ENCODE measurements at places on chromosomes 4 and X. TPM values are rescaled to one million over a fixed set of nuclear protein-coding genes. Genes with fewer than 3 reads are reported as not detected.

DNA sequence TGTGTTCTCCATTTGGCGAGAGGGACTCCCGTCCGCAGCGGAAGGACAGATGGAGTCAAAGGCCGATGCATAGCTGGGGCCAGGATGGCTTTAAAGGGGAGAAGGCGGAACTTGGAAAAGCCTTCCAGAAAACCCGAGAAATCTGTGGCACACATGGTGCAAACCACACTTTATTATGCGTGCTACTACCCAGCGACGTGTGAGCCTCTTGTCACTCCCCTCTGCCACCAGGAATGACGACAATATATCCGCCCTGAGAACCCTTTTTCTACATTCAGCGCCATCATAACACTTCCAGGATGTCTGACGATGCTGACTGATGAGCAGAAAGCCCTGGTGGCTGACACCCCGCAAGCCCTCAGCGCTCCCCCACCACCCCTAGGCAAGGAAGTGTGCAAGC, 689 bp upstream of the DCHS2 start:
- DNase-seq: no peak

Gene DGAT2L6
- not detected for polyA plus RNA-seq

DNA sequence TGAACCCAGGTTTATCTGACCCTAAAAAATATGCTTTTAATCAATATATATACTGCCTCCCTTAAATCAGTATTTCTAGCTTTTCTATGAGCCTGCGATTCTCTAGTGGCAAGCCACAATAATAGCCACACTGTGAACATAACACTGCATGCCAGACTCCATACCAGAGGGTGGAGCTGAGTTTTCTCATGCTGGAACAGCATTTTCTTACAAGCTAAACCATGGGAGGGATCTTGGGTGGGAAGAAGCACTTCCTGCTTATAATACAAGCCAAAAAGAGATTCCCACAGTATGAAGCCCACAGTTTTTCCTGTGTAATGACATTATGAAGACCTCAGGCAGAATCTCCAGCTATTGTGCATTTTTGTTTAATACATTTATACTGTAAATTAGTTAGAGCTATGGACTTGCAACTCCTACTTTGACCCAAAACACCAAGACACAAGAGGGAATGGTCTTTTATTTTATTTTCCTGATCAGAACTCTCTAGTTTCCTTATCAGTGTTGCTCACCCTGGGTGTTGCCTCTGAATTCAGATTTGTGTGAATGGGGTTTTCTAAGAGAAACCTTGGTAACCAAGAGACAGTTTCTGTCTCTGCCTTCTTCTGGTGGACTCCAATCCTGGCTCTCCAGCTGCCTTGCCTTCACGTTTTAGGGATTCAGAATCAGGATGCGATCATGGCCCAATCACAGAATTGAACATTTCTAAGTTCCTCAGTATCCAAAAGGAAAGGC, 74.5 kb upstream of the EOLA2 start:
- no peak for DNase-seq

DNA sequence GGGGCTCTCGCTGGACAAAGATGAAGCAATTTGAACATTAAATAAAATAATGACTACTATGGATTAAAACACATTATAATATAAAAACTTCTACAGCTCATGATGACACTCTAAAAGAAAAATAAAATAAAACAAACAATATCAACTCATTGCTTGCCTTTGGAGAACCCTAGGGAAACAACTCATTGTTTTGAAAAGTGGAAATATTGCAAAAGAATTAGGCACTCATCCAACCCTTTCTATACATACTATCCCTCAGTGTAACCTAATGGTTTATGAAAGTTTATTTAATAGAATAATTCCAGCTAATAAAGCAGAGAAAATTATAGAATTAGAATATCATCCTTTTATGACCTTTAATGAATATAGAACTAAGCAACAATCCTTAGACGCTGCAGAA, 718 bp downstream of the RAB40A start:
- no peak for DNase-seq

DNA sequence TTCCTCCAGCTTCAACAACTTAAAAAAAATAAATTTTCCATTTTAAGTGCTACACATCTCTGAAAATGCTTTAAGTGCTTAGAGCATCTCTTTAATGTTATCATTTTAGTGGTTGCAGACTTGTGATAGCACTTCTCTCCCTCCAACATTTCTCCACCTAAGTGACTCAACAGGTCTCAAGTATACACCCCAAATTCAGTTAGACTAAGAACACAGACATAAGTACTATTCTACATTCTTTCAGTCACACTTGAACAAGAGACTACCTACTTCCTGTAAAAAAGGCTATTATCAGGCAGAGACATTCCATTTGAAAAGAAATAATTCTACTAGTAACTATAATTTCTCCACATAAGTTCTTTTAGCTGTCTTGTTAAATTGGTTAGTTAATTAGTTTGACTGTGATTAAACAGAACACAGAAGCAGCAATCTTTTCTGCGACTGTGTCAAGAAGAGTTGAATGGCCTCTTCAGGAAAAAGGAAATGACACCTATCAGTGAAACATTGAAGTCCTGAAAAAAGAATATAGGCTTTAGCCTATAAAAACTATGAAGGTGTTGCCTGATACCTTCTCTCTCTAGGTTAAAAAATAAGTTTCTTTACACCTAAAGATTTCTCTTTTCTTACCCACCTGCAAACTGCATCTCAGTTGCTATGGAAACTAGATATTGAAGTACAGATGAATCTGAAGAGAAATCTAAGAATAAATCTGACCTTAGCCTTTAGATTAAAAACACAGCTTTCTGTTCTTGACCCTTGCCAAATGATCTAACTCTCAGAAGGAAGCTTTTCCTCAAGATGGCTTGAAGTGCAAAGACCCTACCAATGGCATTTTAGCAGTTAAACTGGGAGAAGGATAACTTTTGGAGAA, 18.0 kb downstream of the NAF1 start:
- no peak for DNase-seq

Gene KIF4A
- 13.0 TPM for polyA plus RNA-seq

Gene BTK
- 3.0 TPM for polyA plus RNA-seq

- no peak for DNase-seq
These were observed 75.8 kb upstream of the IQCM start for GRCh38 chr4:149891426-149891825.

DNA sequence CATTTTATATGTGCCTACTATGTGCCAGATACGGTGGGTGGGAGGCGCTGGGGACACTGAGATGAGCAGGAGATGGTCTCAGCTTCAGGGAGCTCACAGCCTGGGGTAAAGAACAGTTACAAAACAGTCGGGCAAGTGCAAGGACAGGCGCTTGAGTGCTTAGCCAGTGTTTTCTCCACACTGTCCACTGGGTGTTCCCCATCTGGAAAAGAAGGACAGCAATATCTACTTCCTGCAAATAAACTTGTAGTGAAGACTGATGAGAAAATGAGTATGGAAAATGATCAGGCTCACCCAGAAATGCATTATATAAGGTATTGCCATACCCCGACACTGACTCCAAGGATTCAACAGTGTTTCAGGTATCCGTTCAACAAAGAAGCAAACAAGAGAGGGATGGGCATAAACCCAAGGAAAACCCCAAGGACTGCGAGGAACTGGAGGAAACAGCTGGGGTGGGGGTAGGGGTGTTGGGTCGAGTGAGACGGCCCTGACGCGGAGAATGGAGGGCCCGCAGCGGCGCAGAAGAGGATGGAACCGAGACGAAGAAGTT, 835 bp downstream of the TMEM185A start:
- no peak for DNase-seq

DNA sequence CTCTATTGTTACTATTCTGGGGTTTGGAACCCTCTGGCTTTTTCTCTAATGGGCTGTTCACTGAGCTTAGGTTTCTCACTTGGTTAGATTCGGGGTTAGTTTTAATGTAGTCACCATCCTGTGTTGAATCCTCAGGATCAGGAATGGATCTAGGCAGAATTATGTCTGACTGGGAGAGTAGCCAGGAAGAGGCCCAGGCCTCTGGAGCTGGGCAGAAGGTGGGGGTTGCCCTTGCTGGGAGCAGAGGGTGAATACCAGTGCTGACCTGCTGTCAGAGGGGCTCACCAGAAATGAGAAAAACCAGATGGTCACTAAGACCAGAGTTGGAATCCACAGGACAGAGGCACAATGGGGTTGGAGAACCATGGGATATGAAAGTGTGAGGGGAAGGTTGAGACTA, 126.6 kb upstream of the SLC4A4 start:
- DNase-seq: no peak

DNA sequence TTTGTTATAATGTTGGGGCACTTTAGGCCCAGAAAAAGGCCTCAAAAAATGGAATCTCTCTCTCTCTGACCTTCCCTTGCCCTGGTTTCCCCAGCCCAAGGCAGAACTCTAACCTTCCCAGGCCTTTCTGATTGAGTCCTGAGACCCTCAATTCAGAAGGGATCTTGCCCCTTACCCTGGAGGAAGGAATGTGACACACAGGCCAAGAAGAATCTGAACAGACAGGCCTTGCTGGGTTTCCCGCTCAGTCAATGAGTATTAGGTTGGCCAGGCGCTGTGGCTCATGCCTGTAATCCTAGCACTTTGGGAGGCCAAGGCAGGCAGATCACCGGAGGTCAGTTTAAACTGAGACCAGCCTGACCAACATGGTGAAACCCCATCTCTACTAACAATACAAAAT, 27.6 kb downstream of the ELOVL6 start:
- no peak for DNase-seq

GRCh38 chrX:140034916-140035315, 69.6 kb upstream of the CXorf66 start:
- DNase-seq: no peak

DNA sequence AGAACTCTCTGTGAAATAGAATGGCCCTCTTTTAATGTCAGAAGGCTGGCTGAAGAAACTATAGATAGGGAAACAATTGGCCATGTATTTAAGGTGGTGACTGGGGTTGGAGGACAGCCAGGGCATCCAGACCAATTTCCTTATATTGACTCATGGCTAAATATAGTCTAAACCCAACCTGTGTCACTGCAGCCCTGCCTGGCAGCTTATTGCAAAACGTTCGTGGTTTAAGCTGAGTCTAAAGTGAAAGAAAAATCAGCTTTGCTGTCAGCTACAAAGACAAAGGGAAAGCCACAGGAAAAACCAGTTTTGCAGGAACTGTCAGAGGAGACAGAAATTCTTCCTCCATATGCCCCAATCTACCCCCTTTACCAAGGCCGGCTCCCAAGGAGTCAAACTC, 902.8 kb upstream of the NDST4 start:
- DNase-seq: no peak

DNA sequence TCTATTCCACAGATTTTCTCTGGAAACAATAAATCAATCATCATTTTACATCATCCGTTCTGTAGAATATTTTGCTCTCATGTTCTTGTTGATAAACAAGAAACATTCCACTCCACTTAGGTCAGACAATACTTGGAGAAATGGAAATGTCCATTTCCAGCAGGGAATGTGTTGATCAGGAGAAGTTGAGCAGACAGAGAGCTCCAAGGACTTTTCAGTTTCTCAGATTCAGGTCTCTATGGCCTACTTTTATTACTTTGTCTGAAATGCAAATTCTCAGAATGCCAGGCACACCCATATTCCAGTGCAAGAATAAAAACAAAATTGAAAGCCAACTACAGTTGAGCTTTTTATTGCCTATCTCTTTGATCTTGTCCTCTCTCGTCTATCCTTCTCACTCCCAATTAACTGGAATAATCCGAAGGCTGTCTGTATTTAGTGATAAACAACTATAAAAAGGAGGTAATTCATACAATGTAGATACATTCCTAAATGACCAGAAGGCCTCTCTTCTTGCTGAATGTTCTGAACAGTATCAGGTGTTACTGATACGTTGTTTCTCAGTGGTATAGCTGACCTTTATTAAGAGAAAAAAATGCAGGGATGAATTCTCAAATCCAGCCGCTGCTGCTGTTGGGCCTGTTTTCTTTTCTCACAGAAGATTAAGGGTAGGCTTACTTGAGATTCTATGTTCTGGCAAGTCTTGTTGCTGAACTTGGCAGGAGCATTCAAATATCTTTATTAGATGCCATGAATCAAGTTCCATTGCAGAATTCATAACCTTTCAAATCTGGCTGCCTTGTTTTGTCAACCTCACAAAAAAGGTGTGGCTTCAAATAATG, 72.1 kb downstream of the HPGD start:
- DNase-seq: no peak

DNA sequence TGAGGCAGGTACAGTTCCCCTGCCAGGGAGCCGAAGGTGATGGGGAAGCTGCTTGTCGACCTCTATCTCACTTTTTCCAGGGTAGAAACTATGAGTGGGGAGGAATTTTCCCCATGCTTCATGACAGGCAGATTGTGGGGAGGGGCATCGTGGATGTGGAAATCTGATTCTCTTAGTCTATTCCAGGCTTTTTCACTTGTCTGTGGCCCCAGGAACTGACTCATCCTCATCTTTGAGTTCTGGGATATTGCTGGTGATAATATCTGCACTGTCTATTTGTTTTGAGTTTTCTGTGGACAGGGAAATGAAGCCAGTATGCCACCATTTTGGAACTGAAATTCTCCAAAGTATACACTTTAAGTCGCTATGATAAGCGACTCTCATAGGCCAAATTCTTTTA, 7.6 kb upstream of the TLR2 start:
- DNase-seq: no peak

Gene SYTL5
- polyA plus RNA-seq: 3.2 TPM

Gene TRIM61
- 2.8 TPM for polyA plus RNA-seq
